ENCODE measurements at places on chromosomes 11 and 22.

DNA sequence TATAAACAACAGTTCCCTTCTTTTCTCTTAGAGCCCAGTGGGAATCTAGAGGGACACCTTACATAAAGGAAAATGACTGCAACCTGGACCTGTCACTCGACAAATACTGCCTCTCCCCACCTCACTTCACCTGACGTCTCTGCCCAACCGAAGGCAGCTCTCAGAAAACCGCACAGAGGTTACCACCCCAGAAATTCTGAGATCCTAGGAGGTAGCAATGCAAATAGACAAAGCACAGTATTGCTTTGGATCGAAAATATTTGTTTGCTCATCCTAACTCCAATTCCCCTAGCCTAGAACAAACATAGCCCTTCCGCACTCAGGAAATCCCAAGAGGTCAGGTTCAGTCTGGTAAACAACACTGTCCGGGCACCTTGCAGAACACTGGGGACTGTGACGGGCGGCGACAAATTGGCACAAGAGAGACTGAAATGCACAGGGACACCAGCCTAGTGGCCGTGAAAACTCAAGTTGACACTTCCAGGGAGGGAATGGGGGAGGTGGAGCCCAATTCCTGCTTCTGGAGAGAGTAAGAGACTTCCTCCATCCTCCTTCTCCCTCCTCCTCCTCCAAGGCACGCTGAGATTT is 420 bp upstream of the TRIM44 start:
- DNase-seq = peak; percentile 23

DNA sequence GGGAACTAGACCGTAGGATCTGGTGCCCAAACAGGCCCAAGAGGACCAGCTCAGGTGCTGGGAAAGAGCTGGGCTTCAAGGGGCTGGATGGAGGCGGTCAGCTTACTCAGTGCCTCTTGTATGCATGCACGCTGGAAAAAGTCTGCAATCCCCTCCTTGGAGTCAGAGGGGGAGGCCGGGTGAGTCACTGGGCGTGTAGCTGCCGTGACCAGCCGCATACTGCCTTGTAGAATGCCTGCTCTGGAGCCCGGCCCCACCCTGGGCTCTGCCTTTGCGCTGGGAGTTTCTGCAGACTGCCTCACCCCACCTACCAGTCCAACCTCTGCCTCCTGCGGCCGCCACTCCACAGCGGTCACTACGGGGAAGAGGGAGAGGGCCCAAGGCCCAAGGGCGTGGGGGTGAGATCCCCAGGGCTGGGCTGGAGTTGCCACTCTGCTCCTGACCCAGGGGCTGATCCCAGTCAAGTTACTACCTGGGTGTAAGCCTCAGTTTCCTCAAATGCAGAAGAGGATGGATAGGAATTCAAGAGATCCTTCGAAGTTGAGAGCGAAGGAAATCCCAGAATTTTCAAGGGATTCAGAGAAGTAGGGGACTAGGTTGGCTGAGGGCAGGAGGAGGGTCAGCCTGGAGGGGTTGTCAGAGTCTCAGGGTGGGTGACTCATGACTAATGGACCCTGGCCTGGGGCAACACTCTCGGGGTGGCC is 4.2 kb downstream of the MRGPRF start:
- no peak for DNase-seq

GRCh38 chr11:125128450-125128849 is 17.0 kb upstream of the TMEM218 start:
- DNase-seq = no peak

GRCh38 chr11:86787018-86787536 is 13.3 kb upstream of the PRSS23 start:
- no peak for DNase-seq

DNA sequence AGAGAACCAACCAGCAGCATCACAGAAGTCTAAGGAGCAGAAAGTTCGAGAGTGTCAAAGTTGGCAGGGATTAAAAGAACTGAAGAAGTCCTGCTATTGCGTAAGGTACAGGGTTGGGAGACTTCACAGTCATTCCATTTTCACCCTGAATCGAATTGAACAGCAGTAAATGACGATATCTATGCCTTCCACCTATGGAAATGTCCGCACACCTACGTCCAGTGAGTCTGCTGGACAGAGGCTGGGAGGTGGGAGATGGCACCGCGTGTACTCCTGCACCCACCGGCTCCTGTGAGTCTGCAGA is 116.7 kb downstream of the MICAL3 start:
- no peak for DNase-seq

- peak; percentile 84 for DNase-seq
Measured at GRCh38 chr11:72584293-72584938, 89.8 kb downstream of the PDE2A start.

- peak; percentile 67 for DNase-seq
Measured at GRCh38 chr11:47950396-47950795, 30.0 kb upstream of the PTPRJ start.

DNA sequence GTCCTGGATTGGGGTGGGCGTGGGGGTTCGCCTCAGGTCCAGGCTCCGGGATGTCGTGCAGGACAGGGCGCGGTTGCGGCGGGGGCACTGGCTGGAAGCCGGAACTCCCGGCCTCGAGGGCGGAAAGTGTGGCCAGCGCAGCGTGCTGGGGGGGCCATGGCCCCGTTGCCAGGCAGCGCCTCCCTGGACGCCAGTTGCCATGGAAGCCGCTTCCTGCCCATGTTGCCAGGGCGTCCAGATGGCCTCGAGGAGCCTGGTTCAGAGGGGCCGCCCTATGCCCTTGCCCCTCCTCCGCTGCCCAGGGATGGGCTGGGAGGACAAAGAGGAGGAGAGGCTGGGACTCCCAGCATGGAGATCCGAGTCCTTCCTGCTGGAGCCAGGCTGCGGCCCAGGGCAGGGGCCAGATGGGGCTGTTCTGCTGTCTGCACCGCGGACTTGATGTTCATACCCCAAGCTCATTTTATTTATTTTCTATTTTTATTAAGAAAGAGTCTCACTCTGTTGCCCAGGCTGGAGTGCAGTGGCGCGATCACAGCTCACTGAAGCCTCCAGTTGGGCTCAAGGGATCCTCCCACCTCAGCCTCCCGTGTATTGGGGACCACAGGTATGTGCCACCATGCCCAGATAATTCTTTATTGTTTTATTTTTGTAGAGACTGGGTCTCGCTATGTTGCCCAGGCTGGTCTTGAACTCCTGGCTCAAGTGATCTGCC is 4.6 kb upstream of the CCDC188 start:
- DNase-seq = peak; percentile 12

DNA sequence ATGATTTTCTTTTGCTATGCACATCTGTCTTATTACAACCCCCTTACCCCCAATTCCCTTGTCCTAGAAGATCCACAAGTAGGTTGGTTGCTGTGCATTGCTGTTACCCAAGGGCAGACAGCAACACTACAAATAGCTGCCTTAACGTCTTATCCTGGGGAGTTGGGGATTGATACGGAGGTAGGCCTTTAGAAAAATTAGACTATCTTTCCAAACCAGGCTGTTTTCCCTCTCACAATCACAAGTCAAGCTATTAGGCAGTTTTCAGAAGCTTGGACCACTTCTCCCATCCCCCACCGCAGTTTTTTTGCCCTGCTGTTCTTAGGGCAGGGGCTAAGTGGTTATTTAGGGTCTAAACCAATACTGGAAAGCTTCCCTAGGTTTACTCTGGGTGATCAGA is 2.8 kb upstream of the PHLDB1 start:
- DNase-seq = no peak

GRCh38 chr11:118634431-118635236 is 27.2 kb downstream of the PHLDB1 start:
- DNase-seq = no peak

GRCh38 chr11:1139441-1140083 is 18.2 kb upstream of the MUC5AC start:
- no peak for DNase-seq

DNA sequence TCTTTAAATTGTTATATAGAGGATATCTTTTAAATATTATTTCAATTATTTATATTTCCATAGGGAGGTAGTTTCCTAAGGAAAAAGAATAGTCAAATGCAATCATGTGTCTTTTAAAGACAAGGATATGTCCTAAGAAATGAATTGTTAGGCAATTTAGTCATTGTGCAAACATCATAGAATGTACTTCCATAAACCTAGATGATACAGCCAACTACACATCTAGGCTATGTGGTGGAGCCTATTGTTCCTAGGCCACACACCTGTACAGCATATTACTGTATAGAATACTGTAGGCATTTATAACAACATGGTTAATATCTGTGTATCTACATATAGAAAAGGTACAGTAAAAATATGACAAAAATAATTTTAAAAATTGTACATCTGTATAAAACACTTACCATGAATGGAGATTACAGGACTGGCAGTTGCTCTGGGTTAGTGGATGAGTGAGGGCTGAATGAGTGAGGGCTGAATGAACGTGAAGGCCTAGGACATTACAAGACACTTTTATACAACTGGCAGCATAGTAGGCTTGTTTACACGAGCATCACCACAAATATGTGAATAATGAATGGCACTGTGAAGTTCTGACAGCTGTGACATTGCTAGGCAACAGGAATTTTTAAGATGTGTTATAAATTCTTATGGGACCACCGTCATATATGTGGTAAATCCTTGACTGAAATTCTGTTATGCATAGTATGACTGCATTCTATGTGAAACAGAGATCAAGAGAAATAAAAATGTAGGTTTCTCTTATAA is 1879.0 kb upstream of the RAG2 start:
- no peak for DNase-seq

DNA sequence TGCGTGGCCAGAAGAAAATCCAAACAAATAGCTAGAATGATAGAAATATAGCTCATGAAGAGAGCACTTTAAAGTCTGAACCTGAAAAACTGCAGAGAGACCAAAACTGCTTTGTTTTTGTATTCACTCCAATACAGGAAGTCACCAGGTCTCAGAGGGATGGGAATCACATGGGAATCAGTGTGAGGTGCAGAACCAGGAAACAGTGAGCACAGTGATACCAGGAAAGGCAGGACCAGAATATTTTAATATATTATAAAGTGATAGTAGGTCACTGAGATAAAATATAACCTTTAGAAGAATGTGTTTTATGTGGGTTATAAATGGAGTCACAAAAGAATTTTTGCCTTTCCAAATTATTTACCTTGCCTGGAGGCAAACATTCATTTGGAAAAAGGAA is 277.3 kb downstream of the CASP12 start:
- DNase-seq = no peak

DNA sequence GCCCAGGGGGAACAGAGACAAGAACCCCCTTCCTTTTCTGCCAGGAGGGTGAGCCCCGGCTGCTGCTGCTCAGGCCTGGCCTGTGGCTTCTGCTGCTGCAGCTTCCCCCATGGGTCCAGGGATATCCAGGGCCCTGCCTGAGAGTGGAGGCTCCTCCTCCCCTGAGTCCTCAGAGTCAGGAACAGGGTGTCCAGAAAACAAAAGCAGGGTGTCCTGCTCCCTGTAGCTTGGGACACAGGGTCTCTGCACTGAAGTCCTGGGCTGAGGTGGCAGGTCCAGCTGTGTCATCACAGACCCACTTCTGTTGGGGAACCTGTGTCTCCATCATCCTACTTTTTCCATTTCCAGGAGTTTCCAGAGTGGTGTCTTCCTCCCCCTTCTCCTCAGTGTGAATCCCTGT is 76.1 kb downstream of the ZNF280B start:
- no peak for DNase-seq

- DNase-seq = no peak
Measured at GRCh38 chr22:30318799-30319419, 7.8 kb downstream of the TBC1D10A start.

DNA sequence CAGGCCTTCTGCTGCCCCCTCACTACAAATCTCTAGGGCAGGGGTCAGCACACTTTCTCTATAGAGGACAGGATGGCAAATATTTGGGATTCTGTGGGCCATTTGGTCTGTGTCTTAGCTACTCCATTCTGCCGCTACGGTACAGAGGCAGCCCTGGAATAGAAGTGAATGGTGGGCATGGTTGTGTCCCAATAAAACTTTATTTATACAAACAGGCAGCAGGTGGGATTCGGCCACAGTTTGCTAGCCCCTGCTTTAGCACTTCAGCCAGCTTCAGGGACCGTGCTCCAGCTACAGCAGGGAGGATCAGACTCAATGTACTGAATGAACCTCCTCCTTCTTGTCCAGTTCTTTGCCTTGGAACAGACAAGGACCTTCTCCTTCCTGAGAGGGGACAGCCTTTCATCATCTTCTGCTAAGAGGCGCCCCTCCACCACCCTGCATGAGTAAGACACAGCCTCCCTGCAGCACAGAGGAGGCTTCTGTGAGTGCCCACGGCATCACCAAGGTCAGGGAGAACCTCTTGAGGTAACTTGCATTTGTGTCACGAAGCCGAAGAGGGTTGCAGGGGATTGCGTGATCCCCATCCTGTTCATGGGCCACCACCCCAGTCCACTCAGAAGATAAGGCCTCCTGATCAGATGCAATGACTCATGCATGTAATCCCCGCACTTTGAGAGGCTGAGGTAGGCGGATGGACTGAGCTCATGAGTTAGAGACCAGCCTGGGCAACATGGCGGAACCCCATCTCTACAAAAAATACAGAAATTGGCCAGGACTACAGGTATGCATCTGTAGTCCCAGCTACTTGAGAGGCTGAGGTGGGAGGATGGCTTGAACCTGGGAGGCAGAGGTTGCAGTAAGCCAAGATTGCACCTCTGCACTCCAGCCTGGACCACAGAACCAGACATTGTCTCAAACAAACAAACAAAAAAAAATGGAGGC is 4.6 kb downstream of the C11orf24 start:
- DNase-seq = peak; percentile 4

- DNase-seq = no peak
Measured at GRCh38 chr11:76107971-76108370, 98.3 kb downstream of the WNT11 start.

- DNase-seq = no peak
Measured at GRCh38 chr11:123313262-123313661, 116.8 kb upstream of the GRAMD1B start.

DNA sequence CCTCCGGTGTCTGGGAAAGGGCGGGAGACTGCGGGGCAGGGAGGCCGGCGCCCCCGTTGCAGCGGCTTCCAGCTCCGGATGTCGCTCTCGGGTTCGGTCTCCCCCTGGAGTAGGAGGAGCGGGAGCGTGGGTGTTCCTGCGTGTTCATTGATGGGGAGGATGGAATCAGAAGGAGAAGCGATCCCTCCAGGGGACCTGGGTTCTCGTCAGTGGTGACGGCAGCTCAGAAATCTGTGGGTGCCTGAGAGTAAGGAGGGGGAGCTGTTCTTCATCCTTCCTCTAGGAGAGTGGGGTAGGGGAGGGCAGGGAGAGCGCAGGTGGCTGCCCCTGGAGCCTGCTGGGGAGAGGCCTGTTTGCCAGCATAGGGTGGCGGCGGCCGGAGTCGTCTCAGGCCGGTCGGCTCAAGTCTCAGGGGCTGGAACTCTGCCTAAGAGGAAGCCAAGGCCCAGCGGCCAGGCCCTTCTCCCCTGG is 1.1 kb downstream of the UBASH3B start:
- peak; percentile 38 for DNase-seq

GRCh38 chr11:91528965-91529364 is 695.7 kb upstream of the FAT3 start:
- DNase-seq = no peak
